ENCODE measurements at places on chromosomes 12 and 14. TPM values are rescaled to one million over a fixed set of nuclear protein-coding genes. Genes with fewer than 3 reads are reported as not detected.

DNA sequence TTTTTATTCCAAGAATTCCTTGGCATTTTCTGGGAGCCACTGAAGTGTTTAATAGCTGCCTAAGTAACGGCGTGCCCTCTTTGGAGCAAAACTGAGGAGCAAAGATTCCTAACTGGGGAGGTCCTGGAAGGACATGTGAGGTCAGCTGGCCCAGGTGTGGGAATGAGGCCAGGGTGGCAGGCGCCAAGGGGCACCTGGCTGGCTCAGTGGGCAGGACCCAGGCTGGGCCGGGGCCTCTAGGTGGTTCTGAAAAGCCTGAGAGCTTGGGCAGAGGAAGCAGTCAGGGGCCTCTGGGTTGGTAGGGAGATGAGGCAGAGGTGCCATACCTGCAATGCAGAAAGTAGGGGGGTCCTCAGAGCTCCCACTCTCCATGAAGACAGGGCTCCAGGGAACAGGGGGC is 27.1 kb upstream of the DIO3 start:
- DNase-seq = no peak

Gene AICDA
- 27.6 TPM for total RNA-seq

- peak; percentile 65 for DNase-seq
Observed at GRCh38 chr12:71662849-71663560, 643 bp downstream of the ZFC3H1 start.

DNA sequence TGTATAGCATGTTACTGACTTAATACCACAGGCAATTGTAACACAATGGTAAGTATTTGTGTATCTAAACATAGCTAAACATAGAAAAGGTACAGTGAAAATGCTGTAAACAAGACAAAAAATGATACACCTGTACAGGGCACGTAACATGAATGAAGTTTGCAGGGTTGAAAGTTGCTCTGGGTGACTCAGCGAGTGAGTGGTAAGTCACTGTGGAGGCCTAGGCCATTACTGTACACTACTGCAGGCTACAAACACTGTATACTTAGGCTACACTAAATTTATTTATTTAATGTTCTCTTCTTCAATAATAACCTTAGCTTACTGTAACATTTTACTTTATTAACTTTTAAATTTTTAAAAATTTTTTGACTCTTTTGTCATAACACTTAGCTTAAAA is 158.4 kb downstream of the IPO8 start:
- no peak for DNase-seq

GRCh38 chr14:90851327-90852036 is 35.3 kb upstream of the TTC7B start:
- DNase-seq = no peak

DNA sequence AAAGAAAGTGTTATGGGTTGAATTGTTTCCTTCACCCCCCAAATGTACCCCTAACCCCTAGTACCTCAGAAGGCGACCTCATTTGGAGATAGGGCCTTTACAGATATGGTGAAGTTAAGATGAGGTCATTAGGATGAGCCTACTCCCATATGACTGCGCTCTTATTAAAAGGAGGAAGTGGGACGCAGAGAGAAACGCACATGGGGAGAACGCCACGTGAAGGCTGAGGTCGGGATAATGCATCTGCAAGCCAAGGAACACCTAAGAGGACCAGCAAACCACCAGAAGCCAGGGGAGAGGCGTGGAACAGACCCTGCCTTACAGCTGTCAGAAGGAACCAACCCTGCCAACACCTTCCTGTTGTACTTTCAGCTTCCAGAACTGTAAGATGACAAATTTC is 1.7 kb upstream of the NRIP2 start:
- DNase-seq = no peak

Data from Caki2 (cell line).